ENCODE measurements at places on chromosomes 2 and 18. TPM values are rescaled to one million over a fixed set of nuclear protein-coding genes. Genes with fewer than 3 reads are reported as not detected.

Gene IL36G
- total RNA-seq: not detected

Gene PLEKHB2
- total RNA-seq: 167 TPM

Gene TTR
- not detected for total RNA-seq

DNA sequence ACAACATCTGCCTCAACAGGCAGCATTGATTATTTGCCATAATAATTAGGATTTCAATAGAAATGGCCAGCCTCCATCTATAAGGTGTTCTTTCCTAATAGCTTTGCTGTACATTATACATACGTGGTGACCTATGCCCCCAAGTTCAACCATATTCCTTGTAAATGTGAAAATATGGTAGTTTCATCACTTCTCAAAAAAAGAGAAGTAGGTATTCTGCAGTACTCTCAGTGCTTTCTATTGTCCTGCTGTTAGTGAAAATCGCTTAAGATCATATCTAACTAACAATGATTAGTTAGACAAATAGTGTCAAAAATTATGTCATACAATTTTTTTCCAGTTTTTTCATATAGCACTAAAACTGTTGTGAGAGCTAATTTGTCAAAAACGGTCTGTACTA lies 79.6 kb downstream of the SLC4A10 start:
- no peak for DNase-seq

- no peak for DNase-seq
Measured at GRCh38 chr18:44979748-44980147, 299.1 kb downstream of the SETBP1 start.

GRCh38 chr2:16604236-16604635 lies 61.4 kb downstream of the CYRIA start:
- DNase-seq: no peak

All from upper lobe of left lung (tissue), 6 donors.